ENCODE measurements at places on chromosomes 2 and 18.

- no peaks in the 10 kb centered on the region for H3K36me3 ChIP-seq
- no peaks in the 10 kb centered on the region for H3K4me1 ChIP-seq
- H3K27me3 ChIP-seq, result no peaks in the 10 kb centered on the region
These were observed 69.6 kb downstream of the PTGR3 start for GRCh38 chr18:75139226-75139911.

GRCh38 chr2:85594715-85595300, 737 bp upstream of the RNF181 start:
- H3K27ac ChIP-seq, result peak overlapping the region; percentile 86
- no peaks in the 10 kb centered on the region for H3K27me3 ChIP-seq
- H3K4me3 ChIP-seq, result peak overlapping the region; percentile 88
- peaks cover 67% of the 10 kb centered on the region for H3K4me1 ChIP-seq
- DNase-seq, result no peak

GRCh38 chr2:3631851-3632659, 25.9 kb upstream of the ALLC start:
- no peaks in the 10 kb centered on the region for H3K36me3 ChIP-seq
- no peak overlapping the region for H3K4me3 ChIP-seq
- DNase-seq, result no peak
- no peak overlapping the region for H3K27ac ChIP-seq

DNA sequence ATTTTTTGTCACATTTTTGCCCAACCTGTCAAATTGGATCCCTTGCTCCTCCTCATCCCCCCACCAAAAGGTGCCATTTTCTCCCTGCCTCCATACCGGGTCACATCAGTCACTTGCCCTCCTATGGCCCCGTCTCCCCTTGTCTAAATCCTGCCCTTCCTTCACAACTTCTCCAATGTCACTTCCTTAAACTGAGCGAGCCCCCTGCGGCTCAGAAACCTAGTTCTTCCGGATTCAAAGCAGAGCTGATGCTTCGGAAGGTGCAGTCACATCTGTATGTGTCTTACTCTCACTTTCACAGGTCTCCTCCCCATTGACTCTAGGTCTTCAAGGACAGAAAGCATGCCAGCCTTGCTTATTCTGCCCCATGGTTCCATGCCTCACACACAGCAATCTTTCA, 22.1 kb downstream of the TNP1 start:
- H3K36me3 ChIP-seq, result no peaks in the 10 kb centered on the region
- no peak overlapping the region for H3K4me3 ChIP-seq
- H3K4me1 ChIP-seq, result no peaks in the 10 kb centered on the region
- no peaks in the 10 kb centered on the region for H3K27me3 ChIP-seq

DNA sequence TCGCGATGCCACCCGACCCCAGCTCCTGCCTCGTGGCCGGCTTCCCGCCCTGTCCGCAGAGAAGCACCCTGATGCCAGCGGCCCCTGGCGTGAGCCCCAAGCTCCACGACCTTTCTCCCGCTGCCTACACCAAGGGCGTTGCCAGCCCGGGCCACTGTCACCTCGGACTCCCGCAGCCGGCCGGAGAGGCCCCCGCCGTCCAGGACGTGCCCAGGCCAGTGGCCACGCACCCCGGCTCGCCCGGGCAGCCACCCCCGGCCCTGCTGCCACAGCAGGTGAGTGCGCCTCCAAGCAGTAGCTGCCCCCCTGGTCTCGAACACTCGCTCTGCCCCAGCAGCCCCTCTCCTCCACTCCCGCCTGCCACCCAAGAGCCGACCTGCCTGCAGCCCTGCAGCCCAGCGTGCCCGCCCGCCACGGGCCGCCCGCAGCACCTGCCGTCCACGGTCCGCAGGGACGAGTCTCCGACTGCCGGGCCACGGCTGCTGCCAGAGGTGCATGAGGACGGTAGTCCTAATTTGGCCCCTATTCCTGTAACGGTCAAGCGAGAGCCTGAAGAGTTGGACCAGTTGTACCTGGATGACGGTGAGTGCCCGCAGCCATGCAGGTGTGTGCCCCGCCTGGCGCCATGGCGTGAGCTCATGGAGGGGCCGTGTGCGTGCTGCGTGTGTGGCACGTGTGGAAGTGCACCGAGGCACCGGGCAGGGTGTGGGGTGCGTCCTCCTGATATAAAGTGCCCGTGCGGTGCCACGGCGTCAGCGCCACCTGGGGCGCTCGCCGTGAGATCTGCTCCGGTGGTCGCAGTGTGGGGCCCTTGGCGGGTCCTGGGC, 90.8 kb downstream of the NFATC1 start:
- H3K4me1 ChIP-seq, result peaks cover 7% of the 10 kb centered on the region
- H3K4me3 ChIP-seq, result no peak overlapping the region
- H3K36me3 ChIP-seq, result peaks cover 8% of the 10 kb centered on the region
- peak overlapping the region; percentile 79 for H3K27ac ChIP-seq

GRCh38 chr18:37457341-37457740, 108.3 kb downstream of the CELF4 start:
- H3K4me3 ChIP-seq, result no peak overlapping the region
- no peak for DNase-seq
- H3K36me3 ChIP-seq, result no peaks in the 10 kb centered on the region
- H3K27me3 ChIP-seq, result no peaks in the 10 kb centered on the region

DNA sequence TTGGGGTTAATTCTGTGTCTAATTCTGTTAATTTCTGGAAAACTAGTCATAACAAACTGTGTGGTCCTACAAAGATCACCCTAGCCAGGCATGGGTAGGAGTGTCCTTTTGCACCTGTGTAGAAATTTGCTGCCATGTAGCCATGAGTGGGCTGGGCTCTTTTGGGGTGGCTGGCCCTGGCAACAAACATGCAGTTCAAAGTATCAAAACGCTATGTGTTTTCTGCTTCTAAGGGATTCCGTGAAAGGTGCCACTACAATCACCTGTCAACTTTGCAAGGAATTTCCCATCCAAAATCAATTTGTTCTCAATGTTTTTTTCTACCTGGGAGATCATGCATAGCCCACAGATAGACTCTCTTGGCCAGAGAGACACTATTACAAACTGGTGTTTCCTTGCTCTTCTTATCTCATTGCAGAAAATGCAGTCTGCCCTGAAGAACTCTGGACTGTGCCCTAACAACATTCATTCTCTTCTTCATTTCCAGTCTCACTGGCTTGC, 537.7 kb upstream of the ID2 start:
- DNase-seq, result no peak
- H3K4me3 ChIP-seq, result no peak overlapping the region
- H3K27ac ChIP-seq, result no peak overlapping the region

DNA sequence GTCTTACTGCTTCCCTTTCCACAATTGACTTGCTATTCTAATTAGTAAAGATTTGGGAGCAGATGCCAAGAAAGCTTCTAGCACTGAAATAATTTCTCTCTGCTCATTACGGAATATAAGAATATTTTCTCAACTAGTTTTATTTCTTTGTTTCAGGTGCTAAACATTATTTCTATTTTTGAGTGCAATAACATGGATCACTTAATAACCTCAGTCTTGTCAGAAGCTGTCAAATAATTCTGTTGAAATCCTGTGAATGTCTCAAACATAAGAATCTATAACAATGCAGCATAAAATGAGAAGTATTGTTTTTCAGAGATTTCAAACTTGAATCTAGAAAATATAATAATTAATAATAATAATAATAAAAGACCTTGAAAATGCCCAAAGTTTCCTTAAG, 1221.0 kb downstream of the DSC3 start:
- DNase-seq, result no peak
- no peak overlapping the region for H3K27ac ChIP-seq
- H3K36me3 ChIP-seq, result no peaks in the 10 kb centered on the region
- H3K4me1 ChIP-seq, result no peaks in the 10 kb centered on the region

DNA sequence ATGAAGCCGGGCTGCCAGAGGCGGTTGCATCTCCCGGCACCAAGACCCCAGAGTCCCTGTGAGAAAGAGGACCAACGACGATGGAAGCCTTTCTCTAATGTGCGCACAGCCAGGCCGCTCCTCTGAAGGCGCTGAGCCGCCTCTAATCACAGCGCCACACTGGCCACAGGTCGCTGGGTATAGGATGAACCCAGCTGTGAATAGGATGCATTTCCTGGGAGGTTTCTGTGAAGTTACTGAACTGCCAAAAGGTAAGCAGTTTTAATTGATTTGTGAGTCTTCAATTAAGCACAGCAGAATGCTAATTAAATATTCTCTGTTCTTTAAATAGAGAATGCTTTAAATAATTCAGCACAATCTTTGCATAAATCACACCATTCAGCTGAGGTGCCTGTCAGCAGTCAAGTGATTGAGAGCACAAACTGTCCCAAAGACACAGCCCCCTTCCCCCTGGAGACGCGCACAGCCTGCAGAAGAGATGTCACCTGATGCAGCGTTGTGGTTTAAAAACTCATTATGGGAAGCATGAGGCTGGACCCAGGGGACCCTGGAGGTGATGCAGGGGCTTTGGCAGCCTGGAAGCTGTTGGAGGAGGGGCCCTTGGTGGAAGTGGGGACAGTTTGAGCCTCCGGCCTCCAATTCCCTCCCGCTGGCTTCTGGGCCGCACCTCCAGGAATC, 98.1 kb downstream of the RTP5 start:
- DNase-seq, result no peak
- no peaks in the 10 kb centered on the region for H3K4me1 ChIP-seq
- no peak overlapping the region for H3K27ac ChIP-seq
- H3K36me3 ChIP-seq, result peaks cover 10% of the 10 kb centered on the region
- no peak overlapping the region for H3K4me3 ChIP-seq
- H3K27me3 ChIP-seq, result no peaks in the 10 kb centered on the region

DNA sequence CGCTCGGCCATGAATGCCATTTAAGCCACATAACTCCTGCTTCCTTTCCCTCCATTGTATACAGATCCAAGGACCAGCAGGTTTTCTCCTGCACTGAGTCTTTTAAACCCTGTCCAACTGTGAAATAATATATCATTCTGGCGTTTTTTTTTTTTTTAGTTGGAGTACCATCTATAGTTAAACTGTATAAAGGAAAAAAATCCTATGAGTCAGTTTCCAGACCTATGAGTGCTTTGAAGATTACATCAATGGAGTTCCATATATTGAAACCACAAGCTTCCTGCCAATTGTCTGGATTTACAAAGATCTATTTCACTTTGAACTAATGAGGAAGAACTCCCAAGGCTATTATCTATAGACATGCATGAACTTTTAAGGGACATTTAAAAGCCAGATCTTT, 2.4 kb upstream of the MALT1 start:
- no peaks in the 10 kb centered on the region for H3K4me1 ChIP-seq
- H3K36me3 ChIP-seq, result no peaks in the 10 kb centered on the region
- H3K27ac ChIP-seq, result no peak overlapping the region
- no peak for DNase-seq
- H3K4me3 ChIP-seq, result no peak overlapping the region

GRCh38 chr2:96119389-96119751, 3.0 kb upstream of the ADRA2B start:
- H3K27me3 ChIP-seq, result no peaks in the 10 kb centered on the region
- H3K27ac ChIP-seq, result no peak overlapping the region
- H3K4me1 ChIP-seq, result peaks cover 9% of the 10 kb centered on the region
- no peak for DNase-seq
- H3K4me3 ChIP-seq, result no peak overlapping the region
- no peaks in the 10 kb centered on the region for H3K36me3 ChIP-seq

- no peak for DNase-seq
- H3K27ac ChIP-seq, result no peak overlapping the region
- H3K27me3 ChIP-seq, result no peaks in the 10 kb centered on the region
- no peak overlapping the region for H3K4me3 ChIP-seq
- H3K36me3 ChIP-seq, result no peaks in the 10 kb centered on the region
These were observed 11.8 kb downstream of the CRACDL start for GRCh38 chr2:98924038-98924830.

DNA sequence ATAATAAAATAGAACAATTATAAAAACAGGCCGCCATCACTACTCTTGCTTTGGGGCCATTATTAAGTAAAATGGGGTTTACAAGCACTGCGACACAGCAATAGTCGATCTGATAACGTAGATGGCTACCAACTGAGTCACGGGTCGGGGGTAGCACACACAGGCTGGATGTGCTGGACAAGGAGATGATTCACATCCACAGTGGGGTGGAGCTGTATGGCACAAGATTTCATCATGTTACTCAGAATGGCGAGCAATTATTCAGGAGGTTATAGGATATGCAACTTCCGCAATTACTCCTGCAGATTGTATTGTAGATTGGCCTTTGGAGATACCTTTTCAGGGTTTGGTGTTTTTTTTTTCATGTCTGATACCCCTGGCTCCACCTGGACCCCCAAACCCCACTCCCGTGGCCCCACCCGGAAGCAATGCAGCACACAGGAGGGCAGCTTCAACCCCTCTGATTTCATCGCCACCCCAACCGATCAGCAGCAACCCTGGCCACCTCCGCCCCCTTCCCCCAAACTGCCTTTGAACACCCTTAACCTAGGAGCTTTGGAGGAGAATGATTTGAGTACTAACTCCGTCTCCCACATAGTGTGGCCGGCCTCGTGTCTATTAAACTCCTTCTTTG, 21.4 kb upstream of the MLPH start:
- no peaks in the 10 kb centered on the region for H3K4me1 ChIP-seq
- no peak overlapping the region for H3K4me3 ChIP-seq
- H3K36me3 ChIP-seq, result no peaks in the 10 kb centered on the region
- DNase-seq, result no peak
- no peaks in the 10 kb centered on the region for H3K27me3 ChIP-seq
- no peak overlapping the region for H3K27ac ChIP-seq

- no peak overlapping the region for H3K4me3 ChIP-seq
- H3K27me3 ChIP-seq, result no peaks in the 10 kb centered on the region
- no peaks in the 10 kb centered on the region for H3K4me1 ChIP-seq
- H3K27ac ChIP-seq, result no peak overlapping the region
- no peak for DNase-seq
- no peaks in the 10 kb centered on the region for H3K36me3 ChIP-seq
These were observed 54.5 kb downstream of the SKA1 start for GRCh38 chr18:50429207-50429948.

- no peaks in the 10 kb centered on the region for H3K36me3 ChIP-seq
- H3K4me3 ChIP-seq, result no peak overlapping the region
- DNase-seq, result no peak
- no peak overlapping the region for H3K27ac ChIP-seq
- no peaks in the 10 kb centered on the region for H3K27me3 ChIP-seq
These were observed 22.1 kb downstream of the EXOC6B start for GRCh38 chr2:72803626-72804320.
